ENCODE measurements at places on chromosomes 11 and 22.

GRCh38 chr22:32620992-32621391, 146.4 kb downstream of the FBXO7 start:
- no peak for DNase-seq

GRCh38 chr11:104222464-104222863, 58.5 kb upstream of the PDGFD start:
- no peak for DNase-seq

- no peak for DNase-seq
Measured at GRCh38 chr11:115357066-115357465, 147.1 kb downstream of the CADM1 start.

DNA sequence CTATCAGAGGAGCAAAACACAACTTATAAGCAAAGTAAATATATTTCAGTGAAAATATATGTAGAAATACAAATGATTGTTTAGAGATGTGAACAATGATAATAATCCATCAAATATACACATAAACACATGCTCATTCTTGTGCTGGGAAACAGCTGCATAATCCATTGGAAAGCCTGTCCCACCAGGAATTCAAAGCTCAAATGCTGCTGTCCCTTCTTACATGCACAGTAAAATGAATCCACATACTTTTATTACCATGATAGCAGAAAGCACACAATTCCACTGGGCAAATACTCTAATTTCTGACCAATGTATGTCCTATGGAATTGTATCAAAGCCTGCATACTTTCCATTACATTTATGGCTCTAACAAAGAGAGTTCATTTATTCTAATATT, 44.5 kb downstream of the SOX6 start:
- DNase-seq, result no peak

- DNase-seq, result no peak
Measured at GRCh38 chr11:48141475-48142122, 75.0 kb upstream of the OR4B1 start.

GRCh38 chr11:22276535-22276934, 61.6 kb upstream of the SLC17A6 start:
- DNase-seq, result no peak

DNA sequence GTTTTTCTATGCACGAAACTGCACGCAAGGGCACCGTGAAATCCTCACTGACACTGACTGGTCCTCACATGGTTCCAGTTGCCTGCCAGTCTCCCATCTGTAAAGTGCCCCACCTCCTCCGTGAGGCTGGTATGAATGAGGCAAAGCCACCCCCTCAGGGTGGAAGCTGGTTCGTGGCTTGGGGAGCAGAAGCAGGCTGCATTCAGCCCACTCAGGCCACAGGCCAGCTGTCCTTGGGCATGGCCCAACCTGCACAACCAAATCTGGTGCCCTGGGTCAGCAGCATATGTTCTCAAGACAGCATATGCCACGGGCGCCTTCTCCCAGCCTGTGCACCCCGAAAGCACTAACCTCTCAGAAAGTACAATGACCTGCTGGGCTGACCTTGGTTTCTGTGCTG, 29.3 kb downstream of the SERPINH1 start:
- DNase-seq, result no peak

- DNase-seq, result no peak
Measured at GRCh38 chr11:84870486-84870885, 756.7 kb downstream of the DLG2 start.

DNA sequence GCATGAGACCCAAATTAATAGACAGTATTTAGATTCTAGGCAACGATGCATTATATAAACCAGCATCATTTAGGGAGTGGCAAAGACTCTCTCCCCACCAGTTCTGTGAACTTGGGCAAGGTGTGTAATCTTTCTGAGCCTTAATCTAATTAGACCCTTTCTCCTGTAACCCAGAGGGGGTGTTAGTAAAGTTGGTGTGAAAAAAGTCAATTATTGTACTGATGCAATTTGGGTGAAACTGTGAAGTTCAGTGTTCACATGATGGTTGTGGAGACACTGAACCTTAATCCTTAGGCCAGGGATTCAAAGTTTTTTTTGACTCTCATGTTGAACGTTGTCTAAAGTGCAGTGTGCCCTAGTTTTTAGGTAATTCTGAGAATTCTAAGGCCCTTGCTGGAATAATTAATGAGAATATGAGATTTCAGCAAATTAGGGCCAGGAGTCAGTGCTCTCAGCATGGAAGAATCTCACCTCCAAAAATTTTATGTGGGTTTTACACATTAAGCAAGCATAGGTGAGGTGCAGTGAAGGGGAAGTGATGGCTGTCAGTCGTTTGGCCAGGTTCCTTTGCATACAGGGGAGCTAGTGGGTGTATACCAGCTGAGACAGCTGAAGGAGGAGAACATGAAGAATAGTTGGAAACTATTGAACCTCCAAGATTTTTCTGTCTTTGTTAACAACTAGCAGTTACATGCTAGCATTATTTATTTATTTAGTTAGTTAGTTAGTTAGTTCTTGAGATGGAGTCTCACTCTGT, 94.2 kb downstream of the PTPRJ start:
- no peak for DNase-seq

GRCh38 chr11:117835576-117835975, 11.0 kb upstream of the FXYD2 start:
- no peak for DNase-seq

- DNase-seq, result peak; percentile 57
Measured at GRCh38 chr22:45645526-45646414, 25.9 kb upstream of the ATXN10 start.

DNA sequence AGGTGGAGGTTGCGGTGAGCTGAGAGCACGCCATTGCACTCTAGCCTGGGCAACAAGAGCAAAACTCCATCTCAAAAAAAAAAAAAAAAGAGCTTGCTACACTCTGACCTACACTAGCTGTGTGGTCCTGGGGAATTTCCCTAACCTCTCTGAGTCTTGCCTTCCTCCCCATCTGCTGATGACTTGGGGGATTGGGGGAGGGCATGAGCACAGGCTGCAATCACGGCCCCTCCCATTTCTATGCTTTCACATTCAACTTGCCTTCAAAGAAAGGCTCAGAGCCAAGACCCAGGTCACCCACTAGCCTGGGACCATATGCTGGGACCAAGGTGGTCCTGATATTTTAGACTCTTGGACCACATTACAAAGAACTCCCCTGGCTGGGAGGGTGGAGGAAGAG, 39.8 kb upstream of the TEF start:
- no peak for DNase-seq

DNA sequence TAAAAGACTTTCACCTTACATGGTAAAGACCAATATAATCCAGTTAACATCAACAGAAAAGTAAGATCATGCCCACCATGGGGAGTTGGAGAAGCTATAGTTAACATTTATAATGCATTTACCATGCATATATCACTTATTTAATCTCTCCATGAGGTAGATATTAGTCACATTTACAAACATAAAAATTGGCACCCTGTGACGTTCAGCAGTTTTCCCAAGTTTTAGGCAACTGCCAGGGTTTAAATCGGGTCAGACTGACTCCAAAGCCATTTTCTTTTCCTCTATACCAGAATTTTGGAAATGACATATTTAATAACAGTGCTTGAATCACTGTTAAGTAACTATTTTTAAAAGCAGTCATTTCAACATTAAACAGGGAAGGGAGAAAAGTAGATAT, 266.3 kb downstream of the DDX10 start:
- no peak for DNase-seq

DNA sequence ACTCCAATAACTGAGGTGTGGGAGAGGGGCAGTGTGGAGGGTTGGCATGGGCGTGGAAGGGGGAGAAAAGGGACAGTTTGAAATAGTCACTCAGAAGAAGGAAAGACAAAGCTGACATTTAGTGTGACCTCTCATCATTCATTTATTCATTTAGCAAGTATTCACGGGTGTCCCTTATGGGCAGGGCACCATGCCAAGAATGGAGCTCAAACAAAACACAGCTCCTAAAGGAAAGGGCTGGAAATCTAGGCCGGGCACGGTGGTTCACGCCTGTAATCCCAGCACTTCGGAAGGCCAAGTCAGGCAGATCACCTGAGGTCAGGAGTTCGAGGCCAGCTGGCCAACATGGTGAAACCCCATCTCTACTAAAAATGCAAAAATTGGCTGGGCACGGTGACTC, 19.4 kb upstream of the DGKZ start:
- DNase-seq, result no peak

DNA sequence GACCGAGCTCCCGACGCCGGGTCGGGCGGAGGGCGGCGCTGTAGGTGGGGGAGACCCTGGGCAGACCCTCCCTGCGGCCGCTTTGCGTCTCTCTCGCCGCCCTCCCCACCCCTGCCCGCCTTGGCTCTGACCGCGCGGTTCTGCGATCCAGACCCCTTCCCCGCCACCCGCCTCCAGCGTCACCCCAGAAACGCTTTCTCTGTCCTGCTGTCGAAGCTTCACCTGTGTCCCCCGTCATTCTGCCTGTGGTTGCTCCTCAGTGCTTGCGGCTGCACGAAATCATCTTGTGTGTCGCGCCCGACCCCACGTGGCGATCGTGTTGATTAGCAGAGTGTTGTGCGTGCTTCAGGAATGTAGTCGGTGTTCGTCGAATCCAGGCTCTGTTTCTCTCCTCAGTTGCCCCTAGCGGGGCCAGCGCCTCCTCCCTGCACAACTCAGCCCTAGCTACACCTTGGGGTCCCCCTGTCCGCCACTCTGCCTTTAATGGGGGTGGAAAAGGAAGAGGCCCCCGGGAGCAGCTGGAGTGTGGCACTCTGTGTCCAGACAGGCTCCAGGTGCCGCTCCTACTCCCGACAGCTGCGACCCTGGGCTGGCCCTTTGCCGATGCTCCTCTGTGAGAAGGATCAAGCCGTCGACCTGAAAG, 851 bp downstream of the PTDSS2 start:
- peak; percentile 68 for DNase-seq

DNA sequence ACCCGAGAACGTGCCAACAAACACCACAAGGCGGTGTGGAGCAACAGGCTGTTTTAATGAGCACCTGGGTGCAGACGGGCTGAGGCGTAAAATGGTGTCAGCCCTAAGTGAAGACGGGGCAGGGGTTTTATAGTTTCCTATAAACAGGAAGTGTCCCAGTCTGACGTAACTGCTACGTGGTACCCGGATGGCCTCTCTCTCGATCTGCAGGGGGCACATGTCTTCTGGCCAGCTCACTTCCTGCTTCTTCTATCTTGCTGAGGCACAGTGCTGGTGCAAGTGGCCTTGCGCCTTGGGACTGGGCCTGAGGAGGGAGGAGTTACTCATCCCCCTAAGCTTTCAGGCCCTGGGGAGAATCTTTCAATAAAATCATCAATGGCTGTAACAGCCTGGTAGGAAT, 20.9 kb downstream of the OOSP3 start:
- no peak for DNase-seq

- no peak for DNase-seq
Measured at GRCh38 chr11:62646825-62647608, 604 bp upstream of the GANAB start.

GRCh38 chr11:32052215-32052614, 38.7 kb upstream of the RCN1 start:
- peak; percentile 28 for DNase-seq

DNA sequence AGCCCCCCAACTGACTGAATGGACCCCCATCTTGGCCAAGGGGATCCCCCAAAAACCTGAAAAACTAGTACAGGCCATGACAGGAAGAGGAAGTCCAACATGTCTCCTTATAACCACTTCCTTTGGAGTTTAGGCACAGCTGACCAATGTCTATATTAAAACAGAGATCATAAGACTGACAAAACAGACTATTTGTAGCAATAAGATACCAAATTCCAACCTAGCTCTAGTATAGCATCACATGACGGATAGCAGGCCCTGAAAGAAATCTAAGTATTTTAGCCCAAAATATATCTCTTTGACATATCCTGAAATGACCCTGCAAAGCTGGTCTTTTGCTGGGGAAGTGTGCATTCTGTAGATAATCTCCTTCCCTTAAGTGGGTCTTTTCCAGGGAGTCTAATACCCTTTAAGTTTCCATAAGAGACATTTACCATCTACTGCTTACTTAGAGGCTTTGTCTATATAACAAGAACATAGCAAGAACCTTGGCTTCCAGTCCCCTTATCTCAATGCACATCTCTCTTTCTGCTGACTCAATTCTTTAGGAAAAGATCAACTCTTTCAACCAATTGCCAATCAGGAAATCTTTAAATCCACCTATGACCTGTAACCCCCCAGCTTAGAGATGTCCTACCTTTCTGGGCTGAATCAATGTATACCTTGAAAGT, 34.9 kb upstream of the ACER3 start:
- DNase-seq, result no peak

DNA sequence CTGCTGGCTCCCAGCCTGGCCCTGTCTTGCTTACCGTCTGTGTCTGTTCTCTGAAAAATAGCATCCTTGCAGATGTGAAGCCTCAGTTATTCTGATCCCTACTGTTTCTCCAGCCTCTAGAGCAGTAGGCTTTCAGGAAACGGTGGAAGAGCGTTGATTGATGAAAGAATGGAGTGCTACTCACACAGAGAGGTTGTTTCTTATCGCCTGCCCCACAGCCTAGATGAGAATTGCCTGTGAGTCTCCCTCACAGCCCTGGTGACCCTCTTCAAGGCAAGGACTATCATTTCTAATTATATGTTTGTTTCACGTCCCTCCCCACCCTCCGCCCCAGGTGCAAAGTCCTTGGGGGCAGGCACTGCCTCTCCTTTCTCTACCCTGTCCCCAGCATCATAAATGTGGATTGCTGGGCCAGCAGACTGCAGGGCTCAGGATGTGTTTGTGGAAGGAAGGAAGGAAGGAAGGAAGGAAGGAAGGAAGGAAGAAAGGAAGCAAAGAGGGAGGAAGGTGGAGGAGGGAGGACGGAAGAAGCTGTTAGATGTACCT, 575.3 kb upstream of the B3GAT1 start:
- no peak for DNase-seq

DNA sequence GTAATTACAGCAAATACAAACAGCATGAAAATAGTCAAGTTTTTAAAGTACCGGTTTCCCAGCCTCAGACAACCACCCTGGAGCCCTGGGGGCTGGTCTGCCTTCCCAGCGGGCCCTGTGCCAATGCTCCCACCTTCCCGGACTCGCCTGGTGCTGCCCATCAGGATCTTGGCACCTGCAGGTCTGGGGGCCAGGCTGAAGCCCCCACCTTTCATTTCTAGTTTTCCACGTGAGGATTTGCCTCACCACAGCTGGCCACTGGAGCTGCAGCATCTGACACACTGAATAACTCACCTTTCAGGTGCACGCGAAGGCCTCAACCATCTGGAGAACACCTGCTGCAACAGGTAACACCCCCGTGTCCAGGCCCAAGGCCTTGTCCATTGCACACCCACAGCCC, 108.7 kb upstream of the THY1 start:
- DNase-seq, result no peak

- DNase-seq, result no peak
Measured at GRCh38 chr11:46710821-46711269, 8.2 kb upstream of the F2 start.

- no peak for DNase-seq
Measured at GRCh38 chr11:57541169-57541568, 3.8 kb downstream of the SMTNL1 start.

- DNase-seq, result no peak
Measured at GRCh38 chr11:11989774-11990744, 18.4 kb downstream of the DKK3 start.

DNA sequence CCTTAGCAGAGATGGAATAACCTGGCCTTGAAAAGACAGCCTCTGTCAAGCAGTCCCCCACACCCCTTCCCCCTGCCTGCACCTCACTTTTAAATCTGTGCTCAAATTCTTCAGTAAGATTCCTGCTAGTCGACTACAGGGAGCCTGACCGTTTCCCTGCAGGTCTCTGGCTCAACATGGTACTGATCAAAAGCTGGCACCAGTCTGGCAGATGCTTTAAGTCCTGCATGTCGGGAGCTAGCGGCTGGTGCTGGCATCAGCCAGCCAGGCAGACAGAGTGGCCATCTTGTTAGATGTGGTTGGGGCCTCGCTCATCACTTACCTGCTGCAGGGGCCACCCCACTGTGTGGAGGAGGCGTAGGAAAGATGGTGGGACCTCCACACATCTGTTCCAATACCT, 204.4 kb upstream of the SORL1-AS1 start:
- no peak for DNase-seq

GRCh38 chr11:122162095-122162494, 46.1 kb upstream of the BLID start:
- DNase-seq, result no peak

All from stimulated activated CD8-positive, alpha-beta memory T cell treated with anti-CD3 and anti-CD28 coated beads, Interleukin-2, amount 100 ng/mL, for 1 hour (primary cell).